ENCODE measurements at places on chromosomes 2 and 18.
A peak's percentile ranks its signal among the peaks of the same experiment; 100 is the strongest.

- DNase-seq, result no peak
Observed at GRCh38 chr2:232276733-232277313, 101.7 kb upstream of the ALPP start.

- no peak for DNase-seq
Observed at GRCh38 chr18:9758624-9759075, 50.5 kb downstream of the RAB31 start.

DNA sequence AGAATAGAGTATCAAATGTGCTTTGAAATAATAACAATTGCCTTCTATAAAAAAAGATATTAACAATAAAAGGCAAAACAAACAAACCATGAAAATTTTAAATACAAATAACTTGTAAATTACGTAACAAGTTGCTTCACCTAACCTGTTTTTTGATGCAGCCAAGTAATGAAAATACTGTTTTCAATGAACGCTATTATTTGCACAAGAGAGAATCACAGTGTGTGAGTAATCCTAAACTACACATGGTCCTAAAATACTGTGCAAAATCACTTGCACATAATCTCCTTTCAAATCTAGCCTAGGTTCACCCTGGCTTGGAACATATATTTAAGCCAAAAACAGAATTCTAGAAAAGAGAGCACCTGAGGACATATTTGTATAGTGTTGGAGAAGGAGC is 98.9 kb downstream of the CCDC148 start:
- no peak for DNase-seq

DNA sequence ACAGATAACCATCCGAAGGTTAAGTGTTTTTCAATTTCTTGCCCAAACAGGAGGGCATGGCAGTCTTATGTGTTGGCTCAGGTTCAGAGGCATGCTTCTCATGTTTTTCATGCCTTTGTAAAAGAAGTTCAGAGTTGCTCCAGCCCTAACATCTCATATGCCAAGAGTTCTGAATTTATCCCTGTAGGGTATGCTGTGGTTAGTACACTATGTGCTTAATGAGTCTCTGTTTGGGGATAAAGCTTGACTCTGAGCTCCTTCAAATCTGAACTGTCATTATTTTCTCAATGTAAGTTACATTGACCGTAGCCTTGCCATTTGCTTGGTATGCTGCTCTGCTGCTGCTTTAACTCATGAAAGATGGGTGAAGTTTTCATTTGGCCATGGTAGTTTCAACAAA is 67.9 kb upstream of the PNPT1 start:
- no peak for DNase-seq

DNA sequence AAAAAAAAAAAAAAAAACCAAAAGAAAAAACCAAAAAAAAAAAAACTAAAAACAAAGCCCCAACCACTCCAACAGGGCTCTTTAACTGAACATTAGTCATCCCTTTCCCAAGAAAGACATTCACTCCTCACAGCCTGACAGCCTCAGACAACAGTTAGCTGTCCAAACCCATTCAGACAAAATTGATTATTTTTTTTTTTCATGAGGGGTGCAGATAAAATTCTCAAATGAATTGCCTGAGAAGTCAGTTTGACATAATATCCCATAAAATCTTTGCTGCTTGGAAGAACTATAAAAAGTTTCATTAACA is 206.1 kb upstream of the REV1 start:
- no peak for DNase-seq

GRCh38 chr2:1055014-1055595 is 104.5 kb downstream of the SNTG2 start:
- no peak for DNase-seq

GRCh38 chr2:242085941-242086621 is 216.6 kb downstream of the RTP5 start:
- no peak for DNase-seq

GRCh38 chr18:78632111-78632541 is 347.5 kb upstream of the SALL3 start:
- no peak for DNase-seq

DNA sequence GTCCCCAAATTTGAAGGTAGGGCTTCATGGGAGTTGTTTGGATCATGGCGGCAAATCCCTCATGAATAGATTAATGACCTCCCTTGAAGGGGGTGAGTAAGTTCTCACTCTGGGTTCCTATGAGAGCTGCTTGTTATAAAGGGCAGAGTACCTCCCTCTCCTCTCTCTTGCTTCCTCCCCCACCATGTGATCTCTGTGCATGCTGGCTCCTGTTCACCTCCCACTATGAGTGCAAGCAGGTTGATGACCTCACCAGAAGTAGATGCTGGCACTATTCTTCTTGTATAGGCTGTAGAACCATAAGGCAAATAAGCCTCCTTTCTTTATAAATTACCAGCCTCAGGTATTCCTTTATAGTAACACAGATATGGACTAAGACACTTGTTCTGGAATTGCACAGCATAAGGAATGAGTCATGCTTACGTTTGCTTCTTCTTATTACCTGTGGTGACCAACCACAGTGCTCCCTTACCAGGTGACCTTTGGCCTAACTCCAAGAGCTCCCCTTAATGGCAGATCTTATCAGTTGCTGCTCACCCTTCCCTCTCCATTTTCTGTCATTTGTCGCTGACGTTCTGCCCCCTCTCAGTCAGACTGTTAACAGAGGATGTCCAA is 559.5 kb upstream of the GCFC2 start:
- DNase-seq, result no peak

GRCh38 chr2:180652794-180653193 is 327.6 kb upstream of the UBE2E3 start:
- no peak for DNase-seq

DNA sequence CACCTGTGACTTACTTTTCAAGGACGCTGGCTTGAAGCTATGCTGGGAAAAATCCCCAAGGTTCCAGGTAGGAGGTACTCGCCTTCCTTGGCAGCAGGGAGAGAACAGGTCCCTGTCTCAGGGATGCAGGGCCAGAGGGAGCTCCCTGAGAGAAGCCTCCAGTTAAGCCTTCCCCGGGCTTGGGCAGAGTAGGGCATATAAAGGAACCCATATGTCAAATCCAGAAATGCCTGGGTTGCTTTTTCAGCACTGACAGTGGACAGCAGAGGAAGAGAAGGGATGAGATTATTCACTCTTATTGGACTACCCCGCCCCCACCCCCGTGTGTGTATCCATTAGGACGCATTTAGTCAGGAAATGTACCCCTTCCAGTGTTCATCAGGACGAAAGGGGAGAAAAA is 89.3 kb upstream of the TEX51 start:
- DNase-seq, result no peak

DNA sequence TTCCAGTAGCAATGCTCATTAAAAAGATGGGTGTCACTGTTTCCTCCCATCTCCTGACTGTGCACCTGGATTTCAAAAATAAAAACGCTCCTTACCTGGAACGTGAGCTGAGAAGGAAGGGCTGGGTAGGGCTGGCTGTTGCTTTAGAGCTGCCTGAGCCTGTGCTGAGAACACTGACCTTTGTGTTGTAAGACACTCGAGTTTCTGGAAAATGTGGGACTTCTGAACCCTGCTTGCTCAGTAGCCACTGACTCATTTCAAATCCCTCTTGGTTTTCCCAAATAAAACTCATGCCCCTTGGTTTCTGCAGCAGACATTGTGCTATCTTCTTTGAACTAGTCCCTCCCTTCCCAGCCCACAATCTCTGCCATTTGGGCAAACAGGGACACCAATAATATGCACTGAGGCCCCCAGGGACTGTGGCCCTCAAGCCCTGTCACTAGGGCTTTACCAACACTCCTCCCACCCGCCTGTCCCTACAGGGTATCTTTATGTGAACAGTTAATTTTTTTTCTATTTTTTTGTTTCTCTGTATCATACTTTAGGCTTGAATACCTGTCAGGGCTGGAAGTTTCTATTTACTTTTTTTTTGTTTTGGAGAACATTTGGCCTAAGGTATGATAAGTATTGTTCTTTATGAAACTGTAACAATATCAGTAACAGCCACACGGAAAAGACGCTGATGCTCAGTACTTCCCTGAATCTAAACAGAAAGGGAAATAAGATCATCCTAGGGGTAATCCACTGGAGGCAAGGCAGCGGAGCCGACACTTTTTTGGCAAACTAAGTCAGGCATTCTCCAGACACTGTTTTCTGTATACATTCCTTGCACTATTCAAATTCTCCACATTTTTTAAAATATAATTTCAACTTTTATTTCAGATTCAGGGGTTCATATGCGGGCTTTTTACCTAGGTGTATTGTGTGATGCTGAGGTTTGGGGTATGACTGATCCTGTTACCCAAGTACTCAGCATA is 280.2 kb downstream of the STK39 start:
- no peak for DNase-seq

- no peak for DNase-seq
Observed at GRCh38 chr2:65186093-65186868, 41.4 kb upstream of the ACTR2 start.

GRCh38 chr2:11042841-11043240 is 112.4 kb upstream of the SLC66A3 start:
- DNase-seq, result no peak

GRCh38 chr2:238489896-238490295 is 63.2 kb downstream of the ASB1 start:
- no peak for DNase-seq

DNA sequence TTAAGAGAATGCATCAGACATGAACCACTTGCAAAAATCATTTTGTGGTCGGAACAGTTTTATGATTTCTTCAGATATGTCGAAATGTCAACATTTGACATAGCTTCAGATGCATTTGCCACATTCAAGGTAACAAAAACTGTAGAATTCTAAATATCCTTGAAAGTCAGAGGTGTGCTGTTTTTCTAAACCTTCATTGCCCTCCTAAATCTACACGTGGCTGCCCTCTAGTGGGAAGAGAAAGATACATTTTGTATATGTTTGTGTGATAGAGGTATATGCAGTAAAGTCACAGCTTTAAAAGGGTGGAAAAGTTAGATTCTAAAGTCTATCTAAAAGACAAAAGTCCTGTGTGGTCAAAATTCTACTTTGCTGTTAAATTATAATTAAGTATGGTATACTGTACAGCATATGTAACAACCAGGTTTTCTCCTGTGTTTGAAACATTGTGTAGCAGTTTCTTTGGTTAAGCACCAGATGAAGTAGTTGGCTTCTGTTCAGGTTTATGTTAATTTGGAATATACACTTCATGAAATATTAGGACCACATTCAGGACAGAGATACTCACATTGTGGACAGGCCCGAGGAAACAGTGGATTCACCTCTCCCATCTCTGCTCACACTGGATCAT is 65.9 kb upstream of the ITM2C start:
- no peak for DNase-seq

GRCh38 chr2:63486861-63487290 is 101.4 kb downstream of the WDPCP start:
- no peak for DNase-seq

GRCh38 chr2:169036736-169037440 is 5.8 kb upstream of the ABCB11 start:
- DNase-seq, result no peak

- no peak for DNase-seq
Observed at GRCh38 chr18:27847412-27847811, 329.5 kb downstream of the CDH2 start.

GRCh38 chr2:72166279-72166678 is 18.6 kb upstream of the CYP26B1 start:
- DNase-seq, result no peak

- peak; percentile 41 for DNase-seq
Observed at GRCh38 chr2:216371721-216372702, at the start of gene MARCHF4. Gene MARCHF4, minus strand, starts transcription at chr2:216372483. Its CDS starts 2,223 bp downstream, at chr2:216370260.

- no peak for DNase-seq
Observed at GRCh38 chr2:111519071-111519470, 364.9 kb downstream of the ANAPC1 start.

GRCh38 chr2:20524412-20525040 is 77.7 kb downstream of the RHOB start:
- DNase-seq, result no peak
